Upper lobe of left lung (tissue), 6 donors: ENCODE measurements at places on chromosomes 12 and 14.

DNA sequence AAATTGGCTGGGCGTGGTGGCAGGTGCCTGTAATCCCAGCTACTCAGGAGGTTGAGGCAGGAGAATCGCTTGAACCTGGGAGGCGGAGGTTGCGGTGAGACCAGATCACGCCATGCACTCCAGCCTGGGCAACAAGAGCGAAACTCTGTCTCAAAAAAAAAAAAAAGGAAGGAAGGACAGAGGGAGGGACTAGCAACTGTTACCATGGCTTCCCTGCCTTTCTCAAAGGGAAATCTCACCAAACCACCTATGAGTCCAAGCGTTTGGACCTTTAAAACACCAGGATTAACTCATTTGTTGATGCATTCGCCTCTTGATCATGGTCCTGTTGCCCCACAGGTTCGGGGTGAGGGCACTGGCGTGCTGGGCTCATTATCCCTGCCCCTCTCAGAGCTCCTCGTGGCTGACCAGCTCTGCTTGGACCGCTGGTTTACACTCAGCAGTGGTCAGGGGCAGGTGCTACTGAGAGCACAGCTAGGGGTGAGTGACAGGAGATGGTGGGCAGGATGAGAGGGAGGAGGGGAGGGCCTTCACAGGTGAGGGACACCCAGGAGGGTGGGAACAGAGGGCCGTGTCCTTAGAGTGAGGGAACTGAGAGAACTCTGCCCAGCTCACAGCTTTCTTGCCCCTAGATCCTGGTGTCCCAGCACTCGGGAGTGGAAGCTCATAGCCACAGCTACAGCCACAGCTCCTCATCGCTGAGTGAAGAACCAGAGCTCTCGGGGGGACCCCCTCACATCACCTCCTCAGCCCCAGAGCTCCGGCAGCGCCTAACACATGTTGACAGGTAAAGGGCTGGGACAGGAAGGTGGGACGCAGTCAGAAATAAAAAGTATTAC lies 10.2 kb upstream of the MYL6B start:
- no peak for DNase-seq

DNA sequence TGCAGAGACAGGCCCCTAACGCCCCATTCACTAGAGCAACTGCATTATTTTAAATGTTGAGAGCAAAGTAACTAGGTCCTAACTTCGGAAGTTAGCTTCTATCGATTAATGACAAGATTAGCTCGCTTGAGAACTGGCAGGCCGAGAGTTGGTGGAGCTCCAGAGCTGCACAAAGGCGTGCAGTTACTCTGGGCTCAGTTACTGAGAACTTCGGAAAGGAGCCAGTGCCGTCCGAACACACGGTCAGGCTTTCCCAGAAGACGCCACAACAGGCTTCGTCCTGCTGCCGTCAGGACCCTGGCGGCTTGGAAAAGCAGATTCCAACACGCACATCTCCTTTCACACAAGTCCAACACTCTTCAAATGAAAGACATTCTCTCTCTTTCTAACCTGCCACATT lies 45.4 kb upstream of the TESC start:
- DNase-seq, result no peak

DNA sequence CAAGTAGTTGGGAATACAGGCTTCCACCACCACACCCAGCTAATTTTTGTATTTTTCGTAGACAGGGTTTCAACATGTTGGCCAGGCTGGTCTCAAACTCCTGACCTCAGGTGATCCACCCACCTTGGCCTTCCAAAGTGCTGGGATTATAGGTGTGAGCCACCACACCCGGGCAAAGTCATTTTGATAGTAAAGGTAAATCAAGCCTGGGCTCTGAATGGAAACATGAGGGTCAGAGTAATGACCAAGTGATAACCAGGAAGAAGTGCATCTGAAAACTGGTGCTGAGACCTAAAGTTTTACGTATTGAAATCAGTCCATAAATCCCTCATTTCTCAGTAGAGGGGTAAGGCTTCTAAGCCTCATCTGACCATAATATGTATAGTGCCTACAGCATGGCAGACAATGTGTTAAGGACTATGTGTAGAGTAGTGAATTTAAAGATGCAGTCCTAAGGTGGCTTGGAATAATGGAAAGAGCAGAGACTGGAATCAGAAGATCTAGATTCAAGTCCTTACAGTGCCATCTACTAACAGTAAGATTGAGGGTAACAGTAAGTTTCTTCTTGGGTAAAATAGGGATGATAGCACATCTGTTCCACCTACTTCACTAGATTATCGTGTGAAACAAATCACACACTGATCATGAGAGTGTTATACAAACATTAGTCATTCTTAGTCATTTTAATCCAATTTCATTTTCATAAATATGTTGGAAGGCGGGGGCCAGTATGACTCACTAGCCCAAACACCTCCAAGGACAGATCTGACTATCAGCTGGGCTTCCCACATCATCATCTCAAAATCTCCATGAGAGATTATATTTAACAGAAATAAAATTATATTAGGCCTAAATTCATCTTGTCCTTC lies 11.2 kb downstream of the MAP4K5 start:
- no peak for DNase-seq

GRCh38 chr14:37091651-37092050 lies 80.8 kb downstream of the SLC25A21 start:
- DNase-seq, result no peak

GRCh38 chr12:62919838-62920237 lies 15.1 kb downstream of the PPM1H start:
- no peak for DNase-seq

DNA sequence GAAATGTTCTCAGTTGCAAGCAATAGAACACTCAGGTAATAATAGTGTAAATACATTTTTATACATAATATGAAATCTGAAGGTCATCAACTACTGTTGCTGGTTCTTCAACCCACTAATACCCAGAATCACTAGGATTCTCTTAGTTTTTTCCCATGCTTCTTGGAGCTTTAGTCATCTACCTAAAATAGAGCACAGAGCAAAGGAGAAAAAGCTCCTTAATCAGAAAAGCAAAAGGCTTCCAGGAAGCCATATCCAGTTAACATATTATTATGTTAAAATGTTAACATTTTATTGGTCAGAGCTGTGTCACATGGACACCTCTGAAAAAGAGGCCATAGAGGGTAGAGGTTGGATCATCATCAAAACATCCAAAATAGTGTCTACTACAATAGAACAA lies 57.0 kb downstream of the CCER1 start:
- DNase-seq, result no peak

DNA sequence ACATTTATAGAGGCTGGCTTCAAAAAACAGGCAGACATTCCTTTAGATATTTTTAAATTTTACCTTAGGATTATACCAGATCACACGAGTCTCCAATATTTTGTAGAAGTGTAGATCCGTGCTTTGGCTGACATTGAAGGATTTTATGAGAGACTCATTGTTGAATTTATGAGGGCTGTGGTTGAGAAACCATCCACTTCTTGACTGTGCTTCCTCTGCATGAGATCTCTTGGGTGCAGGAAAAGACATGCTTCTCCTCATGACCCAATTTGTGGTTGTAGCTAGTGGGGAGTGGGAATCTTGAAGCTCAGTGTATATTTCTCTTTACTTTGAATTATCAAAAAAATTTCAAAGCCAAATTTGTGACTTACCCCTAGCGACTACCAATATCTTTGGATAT lies 36.7 kb upstream of the NKX2-8 start:
- DNase-seq, result no peak

GRCh38 chr12:130526813-130527212 lies 189.1 kb downstream of the PIWIL1 start:
- DNase-seq, result no peak

DNA sequence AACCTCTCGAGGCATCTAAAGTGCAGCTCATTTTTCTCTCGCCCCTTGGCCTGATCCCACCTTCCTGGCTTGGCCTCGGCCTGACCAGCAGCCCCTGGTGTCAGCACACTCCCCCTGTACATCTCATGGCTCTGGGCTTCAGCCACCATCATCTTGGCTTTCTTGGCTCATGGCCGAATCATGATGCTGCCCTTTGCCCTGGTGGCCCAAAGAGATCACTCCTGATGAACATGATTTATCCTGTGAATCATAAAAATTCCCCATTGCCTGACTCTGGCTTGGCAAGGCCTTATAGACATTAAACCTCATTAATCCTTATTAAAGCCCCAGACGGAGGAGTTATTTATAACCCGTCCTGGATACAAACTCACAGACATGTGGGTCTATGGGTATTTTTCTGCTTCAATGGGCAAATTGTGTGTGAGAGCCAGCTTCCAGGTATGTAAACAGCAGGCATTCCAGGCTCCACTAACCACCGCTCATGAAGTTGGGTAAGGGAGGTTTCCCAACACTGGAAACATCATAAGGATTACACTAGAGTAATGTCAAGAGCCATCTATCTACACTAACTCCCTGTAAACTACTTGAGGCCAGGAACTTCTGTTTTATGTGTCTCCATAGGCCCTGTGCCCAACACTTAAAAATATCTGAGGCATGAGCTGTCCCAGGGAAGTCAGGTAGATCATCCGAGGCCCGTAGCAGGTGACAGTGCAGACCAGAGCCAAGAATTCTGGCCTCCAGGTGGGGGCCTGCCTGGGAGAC lies 171.2 kb downstream of the TTC8 start:
- DNase-seq, result peak; percentile 54

GRCh38 chr12:50609292-50609874 lies 104.6 kb downstream of the DIP2B start:
- no peak for DNase-seq

- DNase-seq, result no peak
Measured at GRCh38 chr14:73463411-73463810, 5.1 kb upstream of the NUMB start.

DNA sequence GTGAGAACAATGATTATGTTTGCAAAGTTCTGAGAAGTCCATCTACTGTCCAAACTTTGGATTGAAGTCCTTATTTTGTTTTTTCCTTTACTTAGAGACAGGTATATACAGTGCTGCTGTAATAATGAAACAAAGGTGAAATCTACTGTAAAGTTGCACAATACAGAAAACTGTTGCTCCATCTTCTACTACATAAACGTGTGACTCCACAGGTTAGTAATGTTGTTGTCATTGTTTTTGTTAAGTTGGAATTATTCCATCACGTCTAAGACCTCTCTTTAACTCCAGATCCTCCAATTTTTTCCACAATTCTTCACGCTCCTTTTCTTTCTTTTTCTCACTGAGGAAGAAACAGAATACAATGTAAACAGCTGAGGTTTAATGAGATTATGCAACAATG lies 57.0 kb upstream of the GPHB5 start:
- no peak for DNase-seq

- no peak for DNase-seq
Measured at GRCh38 chr12:125092872-125093680, 27.8 kb downstream of the AACS start.

GRCh38 chr14:64581817-64582216 lies 32.1 kb downstream of the PPP1R36 start:
- DNase-seq, result no peak

- no peak for DNase-seq
Measured at GRCh38 chr12:15863984-15864383, 18.2 kb upstream of the STRAP start.

DNA sequence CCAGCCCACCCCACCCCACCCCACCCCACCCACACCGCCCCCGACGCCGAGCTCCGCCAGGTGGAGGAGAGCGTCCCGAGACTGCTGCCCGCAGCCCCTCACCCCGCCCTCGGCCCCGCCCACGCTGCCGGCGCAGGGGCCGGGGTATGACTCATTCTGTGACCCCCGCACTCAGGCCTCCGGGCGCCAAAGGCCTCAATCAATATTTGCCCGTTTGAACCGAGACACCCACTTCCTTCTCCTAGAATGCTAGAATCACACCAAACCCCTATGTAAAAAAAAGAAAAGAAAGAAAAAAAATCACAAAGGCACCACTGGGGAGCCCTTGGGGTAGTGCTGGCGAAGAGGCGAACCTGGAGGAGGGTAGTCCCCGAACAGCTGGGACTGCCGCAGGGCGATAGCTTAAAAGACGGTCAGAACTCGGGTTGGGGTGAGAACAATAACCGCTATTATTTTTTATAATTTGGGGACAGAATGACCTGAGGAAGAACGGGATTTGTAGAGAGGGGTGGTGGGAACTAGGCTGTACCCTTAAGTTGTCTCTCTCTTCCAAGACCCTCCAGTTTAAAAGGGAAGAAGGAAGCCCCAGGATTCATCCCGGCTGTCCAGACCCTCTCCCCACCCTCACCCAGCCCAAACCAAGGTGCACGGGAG lies 894 bp downstream of the KRT8 start:
- DNase-seq, result peak; percentile 71

GRCh38 chr14:70871863-70872677 lies 35.2 kb upstream of the PCNX1 start:
- peak; percentile 24 for DNase-seq

GRCh38 chr14:47044841-47045240 lies 393.3 kb upstream of the RPL10L start:
- DNase-seq, result peak; percentile 22

- no peak for DNase-seq
Measured at GRCh38 chr12:3055704-3056467, 21.3 kb upstream of the TSPAN9 start.

DNA sequence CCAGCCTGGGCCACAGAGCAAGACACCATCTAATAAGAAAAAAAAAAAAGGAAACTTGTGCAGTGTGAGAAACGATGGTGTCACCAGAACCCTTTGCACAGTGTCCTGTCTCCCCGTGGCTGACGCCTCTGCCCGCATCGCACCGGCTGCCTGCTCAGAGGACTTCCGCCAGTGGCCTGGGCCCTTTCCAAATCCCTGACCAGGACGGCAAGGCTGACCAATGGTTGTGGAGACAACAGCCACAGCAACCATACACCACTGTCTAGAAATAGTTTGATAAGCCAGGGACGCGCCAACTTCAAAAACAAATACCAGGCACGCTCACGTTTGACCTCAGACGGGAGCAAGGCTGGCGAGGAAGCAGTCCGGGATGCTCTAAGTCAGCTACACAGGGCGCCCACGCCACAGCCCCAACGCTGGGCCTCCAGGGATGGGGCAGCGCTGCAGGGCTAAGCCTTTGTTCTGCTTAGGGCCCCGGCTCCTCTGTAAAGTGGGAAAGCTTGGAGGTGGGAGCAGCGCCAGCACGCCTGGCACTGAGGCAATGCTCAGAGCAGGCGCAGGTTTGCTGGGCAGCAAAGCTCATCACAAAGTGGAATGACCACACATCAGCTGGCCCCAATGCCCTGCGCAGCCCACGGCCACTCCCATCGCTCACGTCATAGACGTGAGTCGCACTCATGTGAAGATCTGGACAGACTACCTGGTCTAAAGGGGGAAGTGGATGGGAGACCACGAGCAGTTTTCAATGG lies 12.5 kb downstream of the PGAM5 start:
- DNase-seq, result no peak

GRCh38 chr12:131735476-131736445 lies 24.9 kb downstream of the SFSWAP start:
- no peak for DNase-seq

DNA sequence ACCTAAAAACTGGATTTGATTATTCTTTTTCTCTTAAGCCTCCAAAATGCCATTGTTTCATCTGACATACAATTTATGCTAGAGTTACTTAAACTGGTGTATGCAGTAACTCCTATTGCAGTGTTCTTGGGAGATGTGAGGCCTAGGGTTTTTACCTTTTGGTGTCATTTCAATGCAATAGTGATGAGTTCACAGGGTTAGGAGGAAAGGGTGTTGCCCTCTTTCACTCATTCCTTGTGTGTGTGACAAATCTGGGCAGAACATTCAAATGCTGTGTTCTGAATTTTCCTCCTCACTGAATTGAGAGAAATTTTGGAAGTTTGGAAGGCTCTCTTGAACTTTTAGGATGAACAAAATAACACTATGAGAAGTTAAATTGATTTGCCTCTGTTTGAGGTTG lies 69.9 kb downstream of the IGF1 start:
- DNase-seq, result no peak
